ENCODE measurements at places on chromosomes 16 and 17.

- DNase-seq, result no peak
- no peaks in the 10 kb centered on the region for H3K27me3 ChIP-seq
- H3K4me1 ChIP-seq, result peaks cover 16% of the 10 kb centered on the region
- H3K36me3 ChIP-seq, result peaks cover 6% of the 10 kb centered on the region
- peak overlapping the region; percentile 97 for H3K27ac ChIP-seq
Measured at GRCh38 chr17:38800237-38800760, 943 bp upstream of the PIP4K2B start.

GRCh38 chr16:82855471-82855870 is 228.7 kb downstream of the CDH13 start:
- no peaks in the 10 kb centered on the region for H3K36me3 ChIP-seq
- H3K27ac ChIP-seq, result no peak overlapping the region
- H3K4me3 ChIP-seq, result no peak overlapping the region
- H3K27me3 ChIP-seq, result no peaks in the 10 kb centered on the region
- no peak for DNase-seq

- no peaks in the 10 kb centered on the region for H3K36me3 ChIP-seq
- no peak overlapping the region for H3K27ac ChIP-seq
- no peaks in the 10 kb centered on the region for H3K27me3 ChIP-seq
Measured at GRCh38 chr17:3691617-3692067, 4.3 kb downstream of the P2RX5 start.

- DNase-seq, result no peak
- H3K27me3 ChIP-seq, result peaks cover 3% of the 10 kb centered on the region
- no peak overlapping the region for H3K4me3 ChIP-seq
- no peaks in the 10 kb centered on the region for H3K36me3 ChIP-seq
Measured at GRCh38 chr17:36813357-36813756, 123.9 kb upstream of the LHX1 start.

GRCh38 chr16:2819939-2820835 is 3.1 kb downstream of the PRSS21 start:
- no peaks in the 10 kb centered on the region for H3K27me3 ChIP-seq
- H3K4me3 ChIP-seq, result no peak overlapping the region
- H3K27ac ChIP-seq, result no peak overlapping the region
- H3K36me3 ChIP-seq, result no peaks in the 10 kb centered on the region

- H3K36me3 ChIP-seq, result no peaks in the 10 kb centered on the region
- no peaks in the 10 kb centered on the region for H3K27me3 ChIP-seq
- H3K4me1 ChIP-seq, result no peaks in the 10 kb centered on the region
- H3K27ac ChIP-seq, result peak overlapping the region; percentile 11
Measured at GRCh38 chr17:59001158-59001814, 105.4 kb downstream of the TRIM37 start.

DNA sequence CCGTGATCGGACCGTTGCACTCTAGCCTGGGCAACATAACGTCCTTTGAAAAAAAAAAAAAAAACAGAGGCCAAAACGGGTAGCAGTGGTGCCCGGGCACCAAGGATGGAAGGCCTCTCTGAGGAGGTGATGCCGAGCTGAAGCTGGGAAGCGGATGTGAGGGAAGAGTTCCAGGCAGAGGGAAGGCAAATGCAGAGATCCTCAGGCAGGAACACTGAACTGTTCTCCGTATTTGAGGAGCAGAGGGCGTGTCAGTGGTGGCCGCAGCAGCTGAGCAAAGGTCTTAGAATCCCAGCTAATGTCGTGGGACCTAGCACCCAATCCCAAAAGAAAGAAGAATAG is 656 bp upstream of the KCTD13 start:
- DNase-seq, result peak; percentile 44
- peaks cover 16% of the 10 kb centered on the region for H3K4me1 ChIP-seq
- peak overlapping the region; percentile 89 for H3K27ac ChIP-seq
- H3K4me3 ChIP-seq, result peak overlapping the region; percentile 100
- H3K27me3 ChIP-seq, result no peaks in the 10 kb centered on the region
- no peaks in the 10 kb centered on the region for H3K36me3 ChIP-seq

- no peaks in the 10 kb centered on the region for H3K27me3 ChIP-seq
- peaks cover 33% of the 10 kb centered on the region for H3K36me3 ChIP-seq
- DNase-seq, result peak; percentile 94
- no peak overlapping the region for H3K4me3 ChIP-seq
- peaks cover 28% of the 10 kb centered on the region for H3K4me1 ChIP-seq
Measured at GRCh38 chr16:46918905-46919792, 35.0 kb downstream of the GPT2 start.

DNA sequence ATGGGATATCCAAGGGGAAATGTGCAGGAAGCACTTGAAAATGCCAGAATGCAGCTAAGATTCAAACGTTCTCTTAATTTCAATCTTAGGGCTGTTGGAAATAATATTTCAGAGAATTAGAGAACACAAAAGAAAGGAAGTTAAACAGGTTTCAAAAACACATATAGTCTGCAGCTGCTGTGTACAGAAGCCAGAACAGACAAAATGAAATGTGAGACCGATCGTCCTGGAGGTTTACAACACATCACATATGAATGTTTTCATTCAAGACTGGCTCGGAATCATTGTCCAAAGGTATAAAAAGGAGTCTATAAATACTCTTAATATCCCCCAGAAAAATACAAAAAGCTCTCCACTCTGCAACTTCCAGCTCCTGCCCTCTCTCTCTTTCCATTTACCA is 14.3 kb downstream of the CYTH1 start:
- no peaks in the 10 kb centered on the region for H3K36me3 ChIP-seq
- no peak for DNase-seq
- no peaks in the 10 kb centered on the region for H3K4me1 ChIP-seq
- no peak overlapping the region for H3K27ac ChIP-seq
- H3K4me3 ChIP-seq, result no peak overlapping the region

DNA sequence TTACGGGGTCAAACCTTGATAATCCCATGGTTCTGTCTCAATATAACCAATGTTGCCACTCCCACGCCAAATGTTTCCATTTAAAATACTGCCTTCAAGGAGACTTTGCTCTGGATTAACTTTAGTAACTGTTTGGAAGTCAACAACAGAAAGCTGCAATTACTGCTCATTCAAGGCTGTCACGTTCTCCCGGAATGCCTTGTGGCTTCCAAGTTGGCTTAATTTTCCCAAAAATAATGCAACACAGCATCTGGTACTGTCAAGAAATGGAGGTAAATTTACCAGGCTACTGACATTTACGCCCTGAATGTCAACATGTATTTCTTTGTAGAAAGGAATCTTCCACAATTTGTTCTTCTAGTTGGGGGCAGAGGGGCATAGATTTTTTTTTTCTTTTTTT is 38.2 kb downstream of the GPRC5B start:
- no peaks in the 10 kb centered on the region for H3K27me3 ChIP-seq
- no peak overlapping the region for H3K4me3 ChIP-seq
- no peak for DNase-seq
- H3K36me3 ChIP-seq, result no peaks in the 10 kb centered on the region
- H3K27ac ChIP-seq, result no peak overlapping the region

- no peaks in the 10 kb centered on the region for H3K36me3 ChIP-seq
- DNase-seq, result no peak
- H3K4me3 ChIP-seq, result no peak overlapping the region
- H3K27ac ChIP-seq, result no peak overlapping the region
- no peaks in the 10 kb centered on the region for H3K4me1 ChIP-seq
Measured at GRCh38 chr16:8733849-8734540, 59.6 kb downstream of the ABAT start.

GRCh38 chr16:28821874-28822519 is 802 bp upstream of the ATXN2L start:
- no peaks in the 10 kb centered on the region for H3K36me3 ChIP-seq
- peaks cover 20% of the 10 kb centered on the region for H3K4me1 ChIP-seq
- H3K27me3 ChIP-seq, result no peaks in the 10 kb centered on the region

GRCh38 chr16:66988197-66988788 is at the start of gene CES4A:
TSS of gene CES4A (plus strand) at chr16:66988589. CDS start at chr16:66988773, 184 bp downstream.
- no peaks in the 10 kb centered on the region for H3K36me3 ChIP-seq
- no peak within 1 kb of the TSS for H3K4me3 ChIP-seq
- H3K4me1 ChIP-seq, result no peaks in the 10 kb centered on the region
- no peak within 1 kb of the TSS for H3K27ac ChIP-seq
- DNase-seq, result no peak

DNA sequence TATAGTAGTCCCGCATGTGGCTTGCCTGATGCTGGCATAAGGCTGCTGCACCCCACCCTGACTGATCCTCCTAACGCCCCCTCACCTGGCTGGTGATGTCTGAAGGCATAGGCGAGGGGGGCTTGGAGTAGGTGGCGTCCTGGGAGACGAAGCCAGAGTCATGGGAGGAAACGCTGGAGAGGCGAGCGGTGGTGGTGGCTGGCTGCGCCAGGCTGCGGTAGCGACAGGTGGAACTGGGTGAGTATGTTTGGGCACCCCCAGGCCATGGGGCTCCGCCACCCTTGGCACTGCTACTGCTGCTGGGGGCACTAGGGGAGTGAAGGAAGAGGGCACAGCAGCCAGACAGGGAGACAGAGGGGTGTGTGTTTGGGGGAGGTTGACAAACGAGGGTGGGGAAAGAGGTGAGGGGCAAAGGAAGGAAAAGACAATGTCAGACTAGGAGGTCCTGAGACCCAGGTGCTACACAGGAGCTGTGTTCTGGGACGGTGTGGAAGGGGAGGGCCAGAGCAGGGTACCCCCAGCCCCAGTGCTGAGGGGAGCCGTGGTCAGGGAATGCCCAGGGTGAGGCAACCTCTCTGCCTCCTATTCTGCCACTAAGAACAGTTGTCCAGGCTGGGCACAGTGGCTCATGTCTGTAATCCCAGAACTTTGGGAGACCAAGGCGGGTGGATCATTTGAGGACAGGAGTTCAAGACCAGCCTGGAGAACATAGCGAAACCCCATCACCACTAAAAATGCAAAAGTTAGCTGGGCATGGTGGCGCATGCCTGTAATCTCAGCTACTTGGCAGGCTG is 11.4 kb downstream of the MTSS2 start:
- H3K27ac ChIP-seq, result no peak overlapping the region
- no peaks in the 10 kb centered on the region for H3K36me3 ChIP-seq
- H3K4me1 ChIP-seq, result no peaks in the 10 kb centered on the region
- H3K4me3 ChIP-seq, result no peak overlapping the region

DNA sequence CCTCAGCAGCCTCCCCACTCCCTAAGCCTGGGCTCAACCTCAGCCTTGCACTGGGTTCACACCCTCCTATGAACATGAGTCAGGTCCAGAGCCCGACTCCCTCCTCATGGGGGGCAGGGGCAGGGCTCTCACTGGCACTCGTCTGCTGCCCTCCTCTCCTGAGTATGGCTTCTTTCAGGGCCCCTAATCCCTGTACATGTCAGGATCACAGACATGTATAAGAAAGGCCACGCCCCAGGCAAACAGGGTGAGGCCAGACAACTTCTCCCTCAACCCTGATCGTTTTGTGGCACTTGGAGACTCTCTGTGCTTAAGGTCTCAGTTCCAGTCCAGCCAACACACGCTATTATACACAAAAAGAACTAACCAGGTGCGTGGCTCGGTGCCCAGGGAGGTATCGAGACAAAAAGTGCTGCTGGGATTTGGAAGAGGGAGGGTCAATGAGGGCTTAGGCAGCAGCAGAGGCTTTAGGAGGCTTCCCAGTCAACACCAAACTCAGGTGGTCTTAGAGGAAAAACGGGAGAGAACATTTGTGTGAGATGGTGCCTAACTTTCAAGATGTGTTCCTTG is 45.2 kb downstream of the CMTM3 start:
- H3K27me3 ChIP-seq, result no peaks in the 10 kb centered on the region
- peaks cover 3% of the 10 kb centered on the region for H3K4me1 ChIP-seq

- DNase-seq, result no peak
- H3K36me3 ChIP-seq, result no peaks in the 10 kb centered on the region
- peaks cover 6% of the 10 kb centered on the region for H3K4me1 ChIP-seq
- H3K4me3 ChIP-seq, result no peak overlapping the region
Measured at GRCh38 chr17:17411692-17412091, 65.1 kb upstream of the MED9 start.

- H3K36me3 ChIP-seq, result no peaks in the 10 kb centered on the region
- peaks cover under 1% of the 10 kb centered on the region for H3K27me3 ChIP-seq
- no peak overlapping the region for H3K27ac ChIP-seq
- H3K4me3 ChIP-seq, result no peak overlapping the region
- H3K4me1 ChIP-seq, result no peaks in the 10 kb centered on the region
- no peak for DNase-seq
Measured at GRCh38 chr17:77916703-77917481, 41.6 kb upstream of the TNRC6C start.
